BJ (cell line): ENCODE measurements at places on chromosomes 2 and 18. TPM values are rescaled to one million over a fixed set of nuclear protein-coding genes. Genes with fewer than 3 reads are reported as not detected.

The GPR35 gene
- polyA plus RNA-seq, result 0.10 and 0.17 TPM in 2 replicates

DNA sequence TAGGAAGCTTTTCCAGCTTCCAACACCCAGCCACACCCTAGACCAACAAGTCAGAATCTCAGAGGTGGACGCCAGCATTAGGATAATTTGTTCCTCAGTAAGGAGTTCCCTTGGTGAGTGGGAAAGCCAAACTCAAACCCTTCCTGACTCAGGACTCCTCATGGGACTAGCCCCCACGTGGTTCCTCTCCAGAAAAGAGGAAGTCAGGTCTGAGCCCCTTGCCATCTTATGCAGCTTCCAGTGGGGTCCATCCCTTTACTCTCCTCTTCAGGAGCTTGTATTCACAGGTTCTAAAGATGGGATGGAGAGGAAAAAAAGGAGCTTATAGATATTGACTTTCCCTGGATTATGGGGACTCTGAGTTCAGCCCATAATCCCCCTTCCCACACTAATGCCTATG is 14.8 kb upstream of the NOTO start:
- DNase-seq, result no peak

DNA sequence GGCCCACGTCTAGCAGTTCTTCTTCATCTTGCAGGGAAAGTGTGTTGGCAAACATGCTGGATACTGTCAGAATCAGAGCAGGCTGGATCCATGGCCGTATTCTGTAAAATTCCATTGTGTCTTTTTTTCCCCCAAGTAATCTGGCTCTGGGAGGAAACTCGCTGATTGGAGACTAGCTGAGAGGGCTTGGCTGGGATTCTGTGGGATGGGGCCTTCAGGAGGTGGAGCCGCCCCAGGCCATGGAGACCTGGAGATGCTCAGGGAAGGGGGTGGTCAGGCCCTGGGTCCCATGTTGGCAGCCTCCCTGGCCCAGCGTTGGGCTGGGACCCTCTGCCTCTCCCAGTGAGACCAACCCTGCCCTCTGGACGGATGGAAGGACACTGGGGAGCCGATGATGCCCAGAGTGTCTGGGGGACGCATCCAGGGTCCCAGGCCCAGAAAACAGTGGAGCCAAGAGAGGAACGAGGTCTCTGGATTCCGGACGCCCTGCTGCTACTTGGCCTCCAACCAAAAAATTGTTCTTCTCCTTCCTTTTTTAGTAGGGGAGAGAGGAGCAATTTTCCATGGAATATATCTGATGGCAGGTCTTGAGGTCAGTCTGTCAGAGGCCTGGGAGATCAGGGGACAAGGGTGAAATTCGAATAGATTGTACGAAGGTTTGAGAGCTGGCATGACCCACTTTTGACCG is 114.5 kb downstream of the AGAP1 start:
- DNase-seq, result no peak

GRCh38 chr2:106859498-106859897 is 26.5 kb downstream of the ST6GAL2 start:
- DNase-seq, result no peak

DNA sequence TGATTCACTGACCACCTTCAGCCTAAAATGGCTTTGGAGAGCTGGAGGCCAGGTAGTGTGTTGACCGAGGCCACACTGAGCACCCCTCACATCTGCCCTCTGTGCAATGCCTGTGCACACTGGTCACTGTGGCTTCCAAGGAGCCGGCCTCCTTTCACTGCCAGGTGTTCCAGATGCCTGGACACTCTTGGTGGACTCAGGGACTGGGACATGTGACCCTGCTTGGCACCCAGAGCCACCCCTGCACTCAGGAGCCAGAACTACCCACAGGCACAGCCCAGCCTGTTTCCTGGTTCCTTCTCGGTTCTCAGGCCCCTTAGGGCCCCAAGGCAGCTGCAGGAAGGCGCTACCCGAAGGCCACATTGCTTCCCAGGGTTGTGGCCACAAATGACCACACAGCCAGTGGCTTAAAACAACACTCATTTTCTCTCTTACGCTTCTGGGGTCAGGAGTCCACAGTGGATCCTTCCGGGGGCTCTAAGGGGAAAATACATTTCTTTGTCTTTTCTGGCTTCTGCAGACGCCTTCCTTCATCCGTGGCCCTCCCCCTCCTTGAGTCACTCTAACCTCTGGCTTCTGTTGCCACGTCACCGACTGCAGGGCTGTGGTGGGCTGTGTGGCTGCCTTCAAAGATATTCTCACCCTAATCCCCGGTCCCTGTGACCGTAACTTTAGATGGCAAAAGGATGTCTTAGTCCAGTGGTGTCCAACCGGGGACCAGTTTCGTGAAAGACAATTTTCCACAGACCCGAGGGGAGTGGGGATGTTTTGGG is 78.6 kb downstream of the ASB1 start:
- DNase-seq, result no peak

DNA sequence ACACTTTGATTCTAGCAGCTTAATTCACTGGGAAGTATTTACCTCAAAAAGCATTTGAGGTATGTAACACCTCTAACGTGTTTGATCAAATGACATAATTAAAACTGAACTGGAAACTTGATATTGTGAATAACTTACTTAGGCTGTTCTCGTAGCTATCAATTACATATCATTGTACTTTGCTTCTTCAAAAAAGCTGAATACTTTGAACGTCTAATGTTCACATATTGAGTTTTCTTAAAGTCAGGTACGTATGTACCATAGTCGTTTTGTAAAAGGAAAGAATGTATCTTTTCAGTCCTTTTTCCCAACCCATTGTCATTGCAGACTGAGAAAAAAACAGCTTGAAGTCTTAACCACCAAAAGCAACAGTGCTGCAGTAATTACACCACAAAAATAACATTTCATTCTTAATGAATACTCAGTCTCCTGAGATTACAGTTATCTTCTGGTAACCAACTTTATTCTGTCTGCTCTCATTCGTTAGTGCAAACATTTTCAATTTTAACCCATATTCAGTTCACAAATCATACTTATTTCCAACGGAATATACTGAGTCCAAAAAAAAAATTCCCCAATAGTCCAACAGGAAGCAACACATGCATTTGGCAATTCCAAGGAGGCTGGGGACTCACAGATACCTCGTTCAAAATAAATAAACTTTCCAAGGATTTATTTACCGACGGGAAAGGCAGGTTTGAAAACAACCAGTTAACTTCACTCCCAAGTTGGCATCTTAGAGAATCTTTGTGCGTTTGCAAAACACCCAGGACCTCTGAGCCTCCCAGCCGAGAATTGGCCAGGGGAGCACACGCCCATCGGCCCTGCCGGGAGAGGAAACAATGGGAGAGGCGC is 1.1 kb downstream of the CHN1 start:
- DNase-seq, result no peak
